Kasumi-1 (cell line): ENCODE measurements at places on chromosomes 13 and 19.
A peak's percentile ranks its signal among the peaks of the same experiment; 100 is the strongest.

DNA sequence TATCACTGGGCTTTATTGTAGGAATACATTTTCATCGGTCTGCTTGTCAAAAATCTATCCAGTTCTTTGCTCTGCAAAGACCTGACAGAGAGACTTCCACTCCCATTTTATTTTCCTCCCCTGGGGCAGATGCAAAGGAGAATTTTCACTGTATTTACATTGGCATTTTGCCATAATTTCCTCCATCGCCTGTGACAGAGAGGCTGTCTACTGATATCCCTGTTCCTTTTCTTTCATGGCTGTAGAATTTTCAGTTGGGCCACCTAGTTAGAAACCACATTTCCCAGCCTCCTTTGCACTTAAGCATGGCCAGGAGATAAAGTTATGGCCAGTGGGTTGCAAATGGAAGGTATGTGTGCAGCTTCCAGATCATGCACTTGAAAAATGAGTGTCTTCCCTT lies 89.3 kb downstream of the NUFIP1 start:
- no peak for DNase-seq

DNA sequence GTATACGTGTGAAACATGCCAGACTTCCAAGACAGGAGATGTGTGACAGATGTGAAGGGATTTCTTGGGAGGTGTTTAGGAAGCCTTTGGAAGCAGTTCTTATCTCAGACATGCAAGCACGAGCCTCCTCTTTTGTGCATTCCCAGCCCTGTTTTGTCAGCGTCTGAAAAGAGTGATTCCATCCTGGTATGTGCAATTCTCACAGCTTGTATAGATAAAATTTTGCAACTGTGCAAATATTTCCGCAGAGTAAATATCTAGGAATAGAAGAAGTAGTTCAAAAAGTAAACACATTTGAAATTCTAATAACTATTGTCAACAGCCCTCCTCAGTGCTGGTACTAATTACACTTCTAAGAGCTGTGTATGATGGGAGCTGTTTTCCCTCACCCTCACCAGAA lies 72.3 kb upstream of the C1QTNF9B start:
- no peak for DNase-seq

DNA sequence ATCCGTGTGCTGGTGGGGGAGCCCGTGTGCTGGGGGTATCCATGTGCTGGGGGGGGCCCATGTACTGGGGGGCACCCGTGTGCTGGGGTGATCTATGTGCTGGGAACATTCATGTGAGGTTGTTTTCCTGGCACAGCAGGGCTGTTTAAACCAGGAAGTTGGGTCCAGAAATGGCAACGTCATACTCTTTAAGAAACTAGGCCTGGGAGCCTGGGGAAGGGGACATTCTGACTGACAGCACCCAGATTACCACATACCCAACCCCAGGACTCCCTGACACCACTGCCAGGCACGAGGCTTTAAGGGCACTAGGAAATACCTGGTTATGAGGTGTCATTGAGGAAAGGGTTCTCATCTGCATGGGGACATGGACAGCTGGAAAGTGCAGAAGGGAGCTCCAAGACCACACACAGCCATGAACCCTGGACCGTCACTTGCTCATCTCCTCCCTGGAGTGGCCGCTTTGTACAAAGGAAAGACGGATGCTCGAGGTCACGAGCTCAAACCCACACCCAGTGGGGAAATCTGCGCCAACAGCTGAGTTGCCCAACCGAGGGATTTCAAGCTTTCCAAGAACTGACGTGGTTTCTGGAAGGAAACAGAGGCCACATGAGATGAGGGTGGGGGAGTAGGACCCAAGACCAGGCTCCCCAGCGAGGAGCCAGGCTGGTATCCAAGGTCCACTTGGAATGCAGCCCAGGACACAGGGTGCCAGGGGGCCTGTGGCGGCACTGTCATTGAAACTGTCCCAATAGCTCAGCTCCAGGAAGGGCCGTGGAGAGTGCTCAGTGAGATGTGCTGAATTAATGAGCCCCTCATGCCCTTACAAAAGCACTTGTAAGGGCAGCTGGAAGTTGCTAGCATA lies 40.9 kb downstream of the RAB20 start:
- DNase-seq = peak; percentile 53

- no peak for DNase-seq
Measured at GRCh38 chr13:98377635-98378378, 199.1 kb downstream of the STK24 start.

GRCh38 chr13:72559716-72560115 lies 167.7 kb downstream of the MZT1 start:
- DNase-seq = no peak

GRCh38 chr13:97640268-97640667 lies 206.3 kb downstream of the RAP2A start:
- DNase-seq = no peak

DNA sequence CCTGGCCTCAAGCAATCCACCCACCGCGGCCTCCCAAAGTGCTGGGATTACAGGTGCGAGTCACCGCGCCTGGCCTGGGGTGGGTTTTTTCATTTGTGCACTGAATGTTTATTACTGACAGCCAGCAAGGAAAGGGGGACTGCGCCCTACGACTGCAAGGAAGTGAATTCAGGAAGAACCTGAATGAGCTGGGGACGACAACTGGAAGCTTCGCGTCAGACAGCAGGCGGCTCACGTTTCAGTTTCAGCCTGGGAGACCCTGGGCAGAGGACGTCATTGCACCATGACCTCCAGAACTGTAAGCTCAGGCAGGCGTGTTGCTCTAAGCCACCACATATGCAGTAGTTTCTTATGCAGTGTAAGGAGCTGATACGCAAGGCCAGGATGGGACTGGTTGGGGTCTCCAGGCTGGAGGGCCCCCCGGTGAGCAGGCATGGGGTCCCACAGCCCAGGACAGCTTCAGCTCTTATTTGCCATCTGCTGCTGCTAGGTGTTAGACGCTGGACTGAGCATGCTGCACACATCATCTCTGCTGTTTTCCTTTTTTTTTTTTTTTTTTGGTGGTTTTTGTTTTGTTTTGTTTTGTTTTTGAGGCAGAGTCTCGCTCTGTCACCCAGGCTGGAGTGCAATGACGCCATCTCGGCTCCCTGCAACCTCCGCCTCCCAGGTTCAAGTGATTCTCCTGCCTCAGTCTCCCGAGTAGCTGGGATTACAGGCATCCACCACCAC lies 66.6 kb downstream of the GADD45B start:
- DNase-seq = peak; percentile 61

- no peak for DNase-seq
Measured at GRCh38 chr13:104086759-104087158, 1020.5 kb upstream of the SLC10A2 start.

- no peak for DNase-seq
Measured at GRCh38 chr13:22589880-22590279, 590.9 kb upstream of the SGCG start.

DNA sequence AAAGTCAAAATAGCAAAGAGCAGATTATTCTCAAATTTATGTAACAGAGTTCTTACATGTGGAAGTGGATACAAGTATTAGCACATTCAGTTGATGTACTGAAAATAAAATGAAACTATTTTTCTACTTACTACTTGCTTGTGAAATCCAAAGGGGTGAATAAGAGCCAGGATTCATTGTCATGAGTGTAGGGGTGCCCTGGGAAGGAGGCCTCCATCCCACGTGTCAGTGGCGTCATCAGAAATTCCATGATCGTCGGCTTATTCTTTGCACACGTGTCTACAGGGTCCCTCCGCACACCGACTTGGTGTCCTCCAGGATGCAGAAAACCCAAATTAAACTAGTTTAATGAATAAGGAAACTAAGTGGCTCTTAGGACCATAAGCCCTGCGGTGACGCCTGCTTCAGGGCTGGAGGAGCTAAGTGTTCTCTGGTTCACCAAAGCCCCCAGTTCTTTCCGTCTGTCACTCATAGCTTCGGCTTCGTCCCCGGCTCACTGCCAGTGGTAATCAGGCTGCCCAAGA lies 55.5 kb downstream of the IRS2 start:
- peak; percentile 61 for DNase-seq

GRCh38 chr13:71632721-71633120 lies 234.3 kb downstream of the DACH1 start:
- DNase-seq = no peak

DNA sequence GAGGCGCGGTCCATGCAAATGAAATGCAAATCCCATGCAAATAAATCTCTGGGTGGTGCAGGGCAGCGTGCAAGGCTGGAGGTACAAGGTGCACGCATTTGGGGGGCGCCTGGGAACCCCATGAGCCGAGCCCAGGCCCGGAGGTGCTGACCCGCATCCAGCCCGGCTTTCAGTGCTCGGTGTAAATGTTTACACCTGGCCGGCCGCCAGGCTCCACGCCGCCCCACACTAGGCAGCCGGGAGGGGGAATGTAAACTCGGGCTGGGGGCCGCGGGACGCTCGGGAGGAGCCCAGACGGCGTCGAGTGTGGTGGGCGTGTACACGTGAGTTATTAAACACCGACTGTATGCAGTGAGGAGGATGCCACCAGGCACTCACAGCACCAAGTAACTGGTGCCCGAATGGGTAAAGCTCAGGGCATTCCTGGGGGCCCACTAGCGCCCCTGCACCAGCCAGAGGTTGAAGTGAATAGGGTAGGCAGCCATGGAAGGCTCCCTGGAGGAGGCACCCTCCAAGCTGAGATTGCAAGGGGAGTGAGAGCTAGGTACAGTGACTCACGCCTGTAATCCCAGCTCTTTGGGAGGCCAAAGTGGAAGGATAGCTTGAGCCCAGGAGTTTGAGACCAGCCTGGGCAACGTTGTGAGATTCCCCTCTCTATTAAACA lies 17.2 kb downstream of the FUT6 start:
- no peak for DNase-seq

- DNase-seq = peak; percentile 32
Measured at GRCh38 chr19:13952931-13953531, 722 bp downstream of the DCAF15 start.

DNA sequence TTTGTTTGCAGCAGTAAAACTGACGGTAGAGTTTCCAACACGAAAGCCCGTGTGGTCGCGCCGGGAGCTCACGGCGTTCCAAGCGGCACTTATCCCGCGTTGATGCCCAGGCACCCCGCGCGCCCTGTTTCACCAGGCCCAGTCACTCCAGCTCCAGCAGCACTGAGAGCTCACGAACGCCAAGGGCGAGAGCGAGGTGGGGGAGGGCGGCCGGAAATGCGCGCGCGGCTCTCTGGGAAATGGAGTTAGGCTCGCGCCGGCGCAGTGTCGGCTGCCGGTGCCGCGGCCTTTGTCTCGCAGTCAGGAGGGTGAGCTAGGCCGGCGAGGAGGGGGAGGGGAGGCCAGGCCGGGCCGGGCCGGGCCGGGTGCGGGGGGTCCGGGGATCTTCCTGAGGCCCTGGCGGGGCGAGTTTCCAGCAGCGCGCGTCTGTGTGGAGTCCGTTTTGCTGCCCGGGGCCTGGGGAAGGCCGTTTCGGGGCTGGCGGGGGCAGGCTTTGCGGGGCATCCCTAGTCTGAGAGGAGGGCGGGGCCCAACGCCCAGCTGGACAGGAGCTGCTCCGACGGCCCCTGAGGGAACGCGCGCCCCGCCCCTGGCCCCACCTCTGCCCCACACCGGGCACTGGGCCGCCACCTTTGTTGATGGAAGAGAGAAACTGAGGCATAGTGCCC lies at the start of gene ZNF135:
Gene ZNF135, plus strand, starts transcription at position 280 of the 668 bp plus-strand sequence. CDS start 721 bp downstream, outside the sequence.
- no peak for DNase-seq

DNA sequence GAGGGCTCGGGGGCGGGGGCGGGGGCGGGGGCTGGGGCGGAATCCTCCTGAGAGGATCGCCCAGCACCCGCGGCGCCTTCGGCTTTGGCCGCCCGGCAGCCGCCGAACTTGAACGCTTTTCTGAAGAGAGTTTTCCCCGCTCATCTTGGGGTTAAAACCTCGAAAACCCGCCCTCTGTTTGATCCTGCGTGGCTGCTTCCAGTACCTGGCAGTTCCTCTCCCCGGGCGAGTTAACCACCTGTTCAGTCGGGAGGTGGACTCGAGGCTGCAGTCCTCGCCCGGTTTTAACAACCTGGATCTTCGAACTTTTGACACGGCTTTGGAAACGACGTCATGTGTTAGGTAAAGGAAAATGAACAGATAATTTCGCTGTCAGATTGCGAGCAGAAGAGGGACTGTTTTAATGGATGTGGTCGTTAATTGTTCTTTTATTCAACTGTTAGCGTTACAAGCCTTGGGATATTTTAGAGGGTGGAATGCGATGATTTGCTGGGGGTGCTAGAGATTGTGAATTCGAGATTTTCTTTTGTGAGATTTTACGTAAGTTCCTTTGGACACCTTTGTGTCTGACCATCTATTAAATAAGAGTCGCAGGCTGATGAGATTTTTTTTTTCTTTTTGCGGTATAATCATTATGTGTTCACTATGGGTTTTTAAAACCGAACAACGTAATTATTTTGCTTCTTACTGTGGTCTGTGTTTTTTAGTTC lies 1.0 kb downstream of the FNDC3A start:
- no peak for DNase-seq

- peak; percentile 85 for DNase-seq
Measured at GRCh38 chr19:13861714-13862531, 15.0 kb upstream of the NANOS3 start.

DNA sequence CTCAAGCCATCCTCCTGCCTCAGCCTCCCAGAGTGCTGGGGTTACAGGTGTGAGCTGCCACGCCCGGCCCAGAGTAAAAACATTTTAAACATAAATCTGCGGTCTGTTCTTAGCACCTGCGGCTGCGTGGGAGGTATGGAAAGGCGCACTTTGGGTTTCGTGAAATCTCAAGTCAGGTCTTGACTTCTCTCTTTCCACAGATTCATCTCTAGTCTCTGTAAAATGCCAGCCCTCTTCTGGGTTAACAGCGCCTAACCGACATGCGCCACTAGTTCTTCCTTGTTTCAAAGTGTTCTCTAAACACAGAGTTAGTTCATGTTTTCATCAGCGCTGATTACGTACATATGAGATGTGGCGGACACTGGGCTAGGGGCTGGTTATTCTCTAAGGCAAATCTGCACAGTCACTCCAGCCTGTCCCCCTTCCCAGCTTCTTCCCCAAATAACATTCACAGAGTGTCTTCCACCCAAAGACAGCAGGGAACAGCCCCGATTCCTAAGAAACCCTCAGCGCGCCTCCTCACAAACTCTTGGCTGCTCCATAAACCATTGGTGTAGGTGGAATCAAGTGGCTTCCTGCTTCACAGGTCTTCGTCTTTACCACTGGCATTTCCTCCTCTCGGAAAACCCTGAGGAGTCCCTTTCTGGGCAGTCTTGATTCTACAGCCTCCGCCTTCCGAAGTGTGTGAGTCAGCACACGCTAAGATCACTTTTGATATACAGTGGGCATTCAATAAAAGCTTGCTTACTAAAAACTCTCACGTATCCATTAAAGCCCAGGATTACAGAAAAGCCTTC lies 1.4 kb downstream of the PARP4 start:
- peak; percentile 45 for DNase-seq

DNA sequence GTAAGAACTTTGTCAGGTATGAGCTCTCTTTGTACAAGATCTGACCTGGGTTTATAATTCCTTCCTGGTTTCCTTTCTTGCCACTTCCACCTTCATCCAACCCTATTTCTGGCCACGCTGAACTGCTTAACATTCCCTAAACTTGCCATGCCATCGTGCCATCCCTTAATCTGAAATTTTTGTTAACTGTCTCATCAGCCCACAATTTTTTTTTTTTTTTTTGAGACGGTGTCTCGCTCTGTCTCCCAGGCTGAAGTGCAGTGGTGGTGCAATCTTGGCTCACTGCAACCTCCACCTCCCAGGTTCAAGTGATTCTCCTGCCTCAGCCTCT lies 144.6 kb downstream of the GGACT start:
- DNase-seq = no peak
